Daoy (cell line): ENCODE measurements at places on chromosomes 7 and 10. TPM values are rescaled to one million over a fixed set of nuclear protein-coding genes. Genes with fewer than 3 reads are reported as not detected.

GRCh38 chr7:138618506-138618905, 82.7 kb downstream of the SVOPL start:
- no peak for DNase-seq

DNA sequence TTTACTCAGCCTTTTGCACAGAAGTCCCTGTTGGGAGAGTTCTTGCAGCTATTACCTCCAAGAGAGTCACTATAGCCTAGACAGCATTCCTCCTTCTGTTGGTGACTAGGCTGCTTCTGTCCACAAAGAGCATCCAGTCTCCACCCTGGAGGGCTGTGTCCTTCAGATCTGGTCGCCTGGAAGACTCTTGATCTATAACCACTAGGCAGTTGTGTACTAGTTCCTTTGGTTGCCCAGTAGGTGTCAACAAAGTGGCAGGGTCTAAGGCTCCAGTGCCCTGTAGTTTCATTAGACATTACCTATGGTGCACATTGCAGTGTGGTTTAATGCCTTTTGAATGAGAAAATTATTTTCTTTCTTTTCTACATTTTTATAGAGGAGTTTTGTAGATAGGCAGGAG, 11.3 kb upstream of the AKR1C2 start:
- DNase-seq, result no peak

DNA sequence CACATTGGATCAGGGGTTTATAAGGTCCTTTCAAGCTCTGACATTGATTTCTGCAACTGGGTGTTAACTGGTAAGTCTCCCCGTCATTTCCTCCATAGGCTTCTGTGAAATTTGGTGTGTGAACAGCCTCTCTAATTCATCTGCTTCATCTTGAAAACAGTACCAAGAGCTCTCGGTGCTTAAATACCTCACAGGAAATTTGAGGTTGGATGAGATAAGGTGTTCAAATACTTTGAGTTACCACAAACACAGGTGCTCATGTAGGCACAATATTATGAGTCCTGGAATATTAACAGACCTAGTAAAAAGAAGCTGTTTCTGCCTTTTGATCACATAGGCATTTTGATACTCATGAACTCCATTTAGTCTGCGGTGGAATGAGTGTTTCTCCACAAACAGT, 85.2 kb downstream of the RTKN2 start:
- DNase-seq, result no peak

- DNase-seq, result no peak
Measured at GRCh38 chr7:101170617-101171441, 5.5 kb upstream of the VGF start.

GRCh38 chr10:48999346-48999745, 59.7 kb upstream of the LRRC18 start:
- DNase-seq, result no peak

DNA sequence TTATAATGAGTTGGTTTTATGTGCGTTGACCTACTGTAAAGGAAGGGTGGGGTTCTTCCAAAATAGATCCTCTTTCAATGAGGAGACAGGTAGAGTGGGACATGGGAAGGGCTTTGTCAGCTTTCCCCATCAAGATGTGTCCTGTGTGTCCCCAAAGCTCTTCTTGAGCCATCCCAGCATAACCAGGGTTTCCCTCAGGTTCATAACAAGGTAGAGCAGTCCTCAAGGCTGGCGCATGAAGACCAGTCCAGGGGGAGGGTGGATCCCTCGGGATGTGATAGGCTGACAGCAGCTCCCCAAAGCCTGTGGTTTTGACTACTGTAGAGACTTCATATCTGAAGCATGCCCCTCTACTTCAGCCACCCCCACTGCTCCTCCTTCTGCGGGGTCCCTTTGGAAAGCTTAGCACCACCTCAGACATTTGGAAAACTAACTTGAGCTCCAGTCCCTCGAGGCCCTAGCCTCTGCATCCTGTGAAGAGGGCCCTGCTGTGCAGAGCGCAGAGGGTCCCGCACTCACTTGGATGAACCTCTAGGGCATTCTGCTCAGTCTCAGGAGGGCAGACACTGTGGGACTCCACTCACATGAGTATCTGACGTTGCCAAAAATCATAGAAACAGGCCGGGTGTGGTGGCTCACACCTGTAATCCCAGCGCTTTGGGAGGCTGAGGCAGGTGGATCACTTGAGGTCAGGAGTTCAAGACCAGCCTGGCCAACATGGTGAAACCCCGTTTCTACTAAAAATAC, 1.1 kb upstream of the GIMAP8 start:
- DNase-seq, result no peak

GRCh38 chr7:94975336-94975735, 67.9 kb downstream of the PPP1R9A start:
- peak; percentile 7 for DNase-seq

GRCh38 chr10:59896191-59896590, 10.2 kb downstream of the CCDC6 start:
- DNase-seq, result no peak

DNA sequence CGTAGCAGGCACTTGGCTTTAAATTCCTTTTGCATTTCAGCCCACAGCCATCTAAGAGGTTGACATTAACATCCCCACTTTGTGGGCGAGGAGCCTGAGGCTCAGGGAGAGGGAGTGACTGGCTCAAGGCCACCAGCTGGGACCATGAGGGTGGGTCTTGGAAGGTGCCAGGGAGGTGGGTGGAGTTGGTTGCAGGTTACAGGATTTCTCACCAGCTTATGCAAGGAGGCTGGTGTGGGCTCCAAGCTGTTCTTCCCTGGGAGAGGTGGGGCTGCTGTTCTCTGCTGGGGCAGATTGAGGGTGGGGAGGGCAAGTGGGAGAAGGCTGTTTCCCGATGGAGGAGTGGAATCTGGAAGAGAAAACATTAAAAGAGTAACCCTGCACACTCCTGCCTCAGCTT, 14.1 kb upstream of the C10orf95 start:
- DNase-seq, result no peak

Gene HGF
- not detected in 2 replicates for total RNA-seq

- DNase-seq, result no peak
Measured at GRCh38 chr10:110244550-110244949, 37.1 kb downstream of the MXI1 start.

GRCh38 chr10:62018131-62018911, 116.8 kb downstream of the ARID5B start:
- no peak for DNase-seq

Gene MAGI2
- total RNA-seq, result 0.06 and 0.34 TPM in 2 replicates

DNA sequence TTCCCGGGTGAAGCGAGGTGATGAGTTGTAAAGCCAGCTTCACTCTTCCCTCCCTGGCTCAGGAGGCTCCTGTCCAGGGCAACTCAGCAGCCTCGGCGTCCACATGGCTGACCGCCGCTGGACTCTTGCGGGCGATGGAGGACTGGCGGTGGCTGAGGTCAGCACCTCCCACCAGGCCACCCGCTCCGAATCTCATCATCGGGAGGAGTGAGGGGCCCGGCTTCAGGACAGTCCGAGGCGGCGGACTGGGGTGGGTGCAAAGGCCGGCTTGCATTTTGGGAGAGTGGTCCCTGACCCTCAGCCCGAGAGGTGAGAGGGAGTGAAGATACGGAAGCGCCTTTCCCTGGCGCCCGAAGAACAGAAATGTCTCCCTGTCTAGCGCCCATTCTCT, 759 bp downstream of the DNAJB12 start:
- DNase-seq, result no peak

DNA sequence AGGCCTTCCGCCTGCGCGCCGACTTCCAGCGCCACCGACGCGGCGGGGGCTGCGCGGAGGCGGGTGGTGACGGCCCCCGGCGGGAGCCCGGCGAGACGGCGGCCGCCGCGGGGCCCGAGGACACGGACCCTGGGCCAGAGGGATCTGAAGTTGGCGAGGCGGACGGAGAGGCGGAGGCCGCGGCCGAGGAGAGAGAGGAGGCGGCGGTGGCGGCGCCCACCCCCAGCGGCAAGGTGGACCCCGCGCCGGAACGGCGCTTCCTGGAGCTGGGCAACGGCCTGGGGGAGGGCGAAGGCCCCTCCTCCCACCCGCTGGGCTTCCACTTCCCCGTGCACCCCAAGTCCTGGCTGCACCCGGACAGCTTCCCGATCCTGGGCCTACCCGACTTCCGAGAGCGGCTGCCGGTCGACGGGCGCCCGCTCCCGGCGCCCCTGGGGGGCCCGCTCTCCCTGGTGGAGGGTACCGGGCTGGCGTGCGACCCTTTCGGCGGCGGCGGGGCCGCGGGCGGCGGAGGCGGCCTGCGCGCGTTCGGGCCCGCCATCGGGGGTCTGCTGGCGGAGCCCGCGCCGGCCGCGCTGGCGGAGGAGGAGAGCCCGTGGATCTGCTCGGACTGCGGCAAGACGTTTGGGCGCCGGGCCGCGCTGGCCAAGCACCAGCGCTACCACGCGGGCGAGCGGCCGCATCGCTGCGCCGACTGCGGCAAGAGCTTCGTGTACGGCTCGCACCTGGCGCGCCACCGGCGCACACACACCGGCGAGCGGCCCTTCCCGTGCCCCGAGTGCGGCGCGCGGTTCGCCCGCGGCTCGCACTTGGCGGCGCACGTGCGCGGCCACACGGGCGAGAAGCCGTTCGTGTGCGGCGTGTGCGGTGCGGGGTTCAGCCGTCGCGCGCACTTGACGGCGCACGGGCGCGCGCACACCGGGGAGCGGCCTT, 16.2 kb downstream of the ZNF316 start:
- DNase-seq, result no peak

DNA sequence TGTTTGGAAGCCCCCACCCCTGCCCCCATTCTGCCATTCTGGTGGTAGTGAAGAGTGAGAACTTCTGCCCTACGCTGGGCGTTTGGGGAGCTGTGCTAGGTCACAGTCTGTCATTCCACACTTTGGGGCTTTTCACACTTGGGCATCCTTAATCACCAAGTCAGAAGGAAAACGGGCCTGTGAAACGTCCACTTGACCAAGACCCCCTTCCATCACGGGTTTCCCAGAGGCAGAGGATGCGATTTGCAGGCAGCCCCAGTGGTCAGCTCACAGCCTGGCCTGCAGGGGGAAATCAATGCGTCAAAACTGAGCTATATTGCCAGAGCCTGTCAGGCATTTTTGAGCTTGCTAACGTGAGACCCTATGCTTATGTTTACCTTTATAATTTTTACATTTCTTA, 663.3 kb upstream of the MGMT start:
- no peak for DNase-seq

Gene POU6F2
- 0.42 and 1.4 TPM in 2 replicates for total RNA-seq

Gene CYP26C1
- 0.11 TPM in 1 of 2 replicates, not detected in the other for total RNA-seq

Gene MGAM2
- total RNA-seq, result not detected in 2 replicates

- no peak for DNase-seq
Measured at GRCh38 chr7:126378642-126379041, 874.1 kb downstream of the GRM8 start.

Gene TCTN3
- total RNA-seq, result 16.9 and 25.2 TPM in 2 replicates

Gene PRSS37
- not detected in 2 replicates for total RNA-seq

Gene MYL10
- not detected in 2 replicates for total RNA-seq

- DNase-seq, result no peak
Measured at GRCh38 chr7:1410992-1411391, 48.3 kb downstream of the MICALL2 start.

DNA sequence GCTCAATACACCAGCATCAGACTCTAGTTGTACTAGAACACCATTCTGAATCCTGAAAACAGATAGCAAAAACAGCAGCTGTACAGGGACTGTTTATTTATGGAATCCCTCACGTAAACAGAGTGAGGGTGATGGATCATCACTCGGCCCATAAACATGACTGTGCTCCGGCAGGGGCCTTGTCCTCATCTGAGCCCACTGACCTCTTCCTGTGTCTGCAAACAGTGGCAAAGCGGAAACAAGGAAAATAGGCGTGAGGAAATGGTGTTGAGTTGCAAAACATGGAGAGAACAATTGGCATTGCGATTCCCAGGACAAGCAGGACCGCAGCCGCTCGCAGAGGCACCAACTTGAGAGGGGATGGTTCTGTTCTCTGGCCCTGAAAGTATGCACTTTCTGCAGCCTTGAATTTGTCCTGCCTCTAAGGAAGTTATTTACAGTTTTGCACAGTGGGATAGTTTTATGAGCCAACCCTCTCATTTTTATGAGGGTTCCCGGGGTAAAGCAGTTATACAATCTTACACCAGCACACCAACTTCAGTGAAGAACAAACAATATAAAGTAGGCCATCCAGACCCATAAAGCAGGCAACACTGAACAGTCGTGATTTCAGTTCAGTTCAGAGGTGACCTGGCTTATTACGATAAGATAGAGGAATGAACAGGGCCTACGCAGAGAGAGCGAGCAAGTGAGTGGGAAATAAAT, 248.0 kb upstream of the FZD8 start:
- DNase-seq, result no peak

GRCh38 chr7:91929463-91929862, 11.2 kb upstream of the AKAP9 start:
- no peak for DNase-seq

DNA sequence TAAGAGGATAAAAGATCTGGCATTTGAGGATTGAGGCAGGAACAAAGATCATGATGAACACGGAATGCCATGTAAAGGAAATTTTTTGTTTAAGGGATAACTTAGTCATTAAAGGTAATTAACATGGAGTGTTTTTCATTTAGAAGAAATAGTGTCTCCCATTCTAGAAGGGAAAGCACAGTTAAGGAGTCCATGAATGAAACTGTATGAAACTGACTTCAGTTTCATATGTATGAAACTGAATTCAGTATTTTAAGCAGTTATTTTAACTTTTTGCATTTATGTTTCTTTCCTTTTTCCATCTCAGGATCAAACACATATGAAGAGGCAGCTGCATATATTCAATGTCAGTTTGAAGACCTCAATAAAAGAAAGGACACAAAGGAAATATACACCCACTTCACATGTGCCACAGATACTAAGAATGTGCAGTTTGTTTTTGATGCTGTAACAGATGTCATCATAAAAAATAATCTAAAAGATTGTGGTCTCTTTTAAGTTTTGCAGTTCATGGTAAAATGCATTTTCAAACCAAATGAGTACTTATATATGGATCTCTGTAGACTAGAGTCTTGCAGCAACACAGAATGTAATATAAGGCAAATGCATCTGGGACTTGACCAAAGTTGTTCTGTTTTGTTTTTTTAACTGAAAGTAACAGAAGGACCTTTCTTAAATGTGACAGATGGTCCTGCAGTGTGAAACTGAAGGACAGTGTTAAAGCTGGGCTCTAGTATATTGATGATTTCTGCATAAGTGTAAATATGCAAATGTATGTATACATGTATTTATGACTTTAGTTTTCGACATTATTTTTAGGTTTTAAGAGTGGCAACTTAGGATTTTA, 82.6 kb downstream of the GNAI1 start:
- DNase-seq, result no peak
